Epithelial cell of proximal tubule (primary cell): ENCODE measurements at places on chromosomes 3 and 15. TPM values are rescaled to one million over a fixed set of nuclear protein-coding genes. Genes with fewer than 3 reads are reported as not detected.

- no peak for DNase-seq
Observed at GRCh38 chr3:12287727-12288181, 1.1 kb upstream of the PPARG start.

DNA sequence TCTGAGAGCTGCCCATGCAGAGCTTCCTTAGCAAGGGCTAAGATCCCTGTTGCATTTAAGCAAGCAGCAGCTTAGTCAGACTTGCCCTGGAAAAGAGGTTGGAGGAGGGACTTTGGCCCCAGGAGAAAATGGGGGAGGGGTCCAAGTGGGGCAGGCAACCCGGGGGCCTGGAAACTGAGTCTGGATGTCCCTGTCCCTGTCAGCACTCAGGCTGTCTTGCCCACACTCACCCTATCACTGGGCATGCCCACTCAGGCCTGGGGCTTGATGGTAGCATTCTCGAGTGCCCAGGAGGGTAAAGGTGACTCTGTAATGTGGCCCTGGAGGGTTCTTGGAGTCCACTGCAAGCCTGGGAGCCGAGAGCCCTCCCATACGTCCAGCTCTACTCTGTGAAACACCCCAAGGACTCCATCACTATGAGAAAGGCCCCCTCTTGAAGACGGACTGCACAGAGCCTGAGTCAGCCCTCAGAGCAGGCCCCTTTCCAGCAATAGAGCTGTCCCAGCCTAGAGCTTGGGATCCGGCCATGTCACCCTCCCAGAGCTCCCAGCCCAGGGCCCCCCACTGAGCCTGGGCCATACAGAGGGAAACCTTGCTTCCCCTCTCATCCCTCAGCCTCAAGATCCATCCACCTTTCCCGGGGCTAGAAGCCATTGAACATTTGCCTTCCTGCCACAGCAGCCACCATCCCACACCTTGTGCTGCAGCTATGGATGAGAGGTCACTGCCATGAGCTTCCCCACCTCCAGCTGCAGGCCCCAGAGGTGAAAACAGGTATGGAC lies 13.4 kb downstream of the MYL3 start:
- no peak for DNase-seq

DNA sequence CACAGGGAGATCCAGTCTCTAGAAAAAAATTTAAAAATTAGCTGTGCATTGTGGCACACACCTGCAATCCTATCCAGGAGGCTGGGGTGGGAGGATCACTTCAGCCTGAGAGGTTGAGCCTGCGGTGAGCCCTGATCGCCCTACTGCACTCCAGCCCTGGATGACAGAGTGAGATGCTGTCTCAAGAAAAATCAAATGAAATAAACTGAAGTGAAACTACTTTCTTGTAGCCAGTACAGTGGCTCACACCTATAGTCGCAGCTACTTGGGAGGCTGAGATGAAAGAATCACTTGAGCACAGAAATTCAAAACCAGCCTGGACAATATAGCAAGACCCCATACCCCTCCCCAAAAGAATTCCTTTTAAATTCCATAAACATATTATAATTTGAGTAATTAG lies 35.4 kb downstream of the SMARCC1 start:
- no peak for DNase-seq

DNA sequence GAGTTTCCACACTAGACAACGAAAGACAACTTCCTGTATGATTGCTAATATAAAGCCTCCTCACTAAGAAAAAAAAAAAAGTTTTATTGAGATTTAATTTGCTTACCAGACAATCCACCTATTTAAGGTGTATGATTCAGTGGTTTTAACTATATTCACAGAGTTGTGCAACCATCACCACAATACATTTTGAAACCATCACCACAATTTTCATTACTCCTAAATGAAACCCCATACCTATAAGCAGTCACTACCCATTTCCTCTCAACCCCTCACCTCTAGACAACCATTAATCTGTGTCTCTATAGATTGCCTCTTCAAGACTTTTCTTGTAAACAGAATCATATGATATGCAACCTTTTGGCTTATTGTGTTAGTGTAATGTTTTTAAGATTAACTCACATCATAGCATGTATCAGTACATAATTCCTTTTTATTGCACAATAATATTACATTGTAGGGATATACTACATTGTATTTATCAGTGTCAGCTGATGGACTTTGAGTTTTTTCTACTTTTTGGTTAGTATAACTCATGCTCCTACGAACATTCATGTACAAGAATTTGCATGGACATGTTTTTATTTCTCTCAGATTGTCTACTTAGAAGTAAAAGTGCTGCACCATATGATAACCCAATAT lies 339.7 kb downstream of the NLGN1 start:
- no peak for DNase-seq

UCN2 gene
- 4.8 and 6.6 TPM in 2 replicates for total RNA-seq
